Central memory CD4-positive, alpha-beta T cell (primary cell): ENCODE measurements at places on chromosomes 6 and 20.
A peak's percentile ranks its signal among the peaks of the same experiment; 100 is the strongest.

GRCh38 chr6:170093658-170094596 lies 197.0 kb downstream of the DLL1 start:
- no peak for DNase-seq

DNA sequence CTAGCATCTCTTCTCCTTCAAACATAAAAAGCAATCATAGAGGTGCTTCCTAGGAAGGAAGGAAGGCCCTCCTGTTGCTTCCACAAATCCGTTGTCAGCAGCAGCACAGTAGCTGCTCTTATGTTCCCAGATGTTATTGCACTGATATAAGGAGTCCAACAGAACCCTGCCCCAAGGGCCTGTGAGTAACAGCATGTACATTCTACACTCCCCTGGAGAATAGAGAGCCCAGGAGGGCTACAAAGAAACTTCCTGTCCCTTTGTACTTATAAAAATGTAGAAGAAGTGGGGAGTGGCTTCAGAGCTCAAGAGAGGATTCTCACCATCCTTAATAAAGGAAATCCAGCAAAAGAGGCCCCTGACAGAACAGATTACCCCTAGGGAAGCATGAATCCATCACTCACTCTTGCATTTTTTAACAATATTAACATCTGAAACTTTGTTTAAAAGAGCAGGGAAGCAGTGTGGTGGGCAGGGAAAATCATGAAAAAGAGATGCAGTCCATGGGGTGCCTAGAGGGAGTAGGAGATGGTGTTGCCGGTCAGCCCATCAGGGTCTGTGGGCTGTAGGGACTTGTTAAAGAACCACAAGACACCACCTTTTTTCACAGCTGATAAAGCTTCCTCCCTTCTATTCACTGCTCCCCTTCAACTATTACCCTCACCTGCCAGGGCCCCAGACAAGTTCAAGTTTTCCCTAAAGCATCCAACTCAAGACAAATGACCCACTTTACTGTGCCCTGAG lies 104.5 kb upstream of the ADGRF1 start:
- DNase-seq = no peak

DNA sequence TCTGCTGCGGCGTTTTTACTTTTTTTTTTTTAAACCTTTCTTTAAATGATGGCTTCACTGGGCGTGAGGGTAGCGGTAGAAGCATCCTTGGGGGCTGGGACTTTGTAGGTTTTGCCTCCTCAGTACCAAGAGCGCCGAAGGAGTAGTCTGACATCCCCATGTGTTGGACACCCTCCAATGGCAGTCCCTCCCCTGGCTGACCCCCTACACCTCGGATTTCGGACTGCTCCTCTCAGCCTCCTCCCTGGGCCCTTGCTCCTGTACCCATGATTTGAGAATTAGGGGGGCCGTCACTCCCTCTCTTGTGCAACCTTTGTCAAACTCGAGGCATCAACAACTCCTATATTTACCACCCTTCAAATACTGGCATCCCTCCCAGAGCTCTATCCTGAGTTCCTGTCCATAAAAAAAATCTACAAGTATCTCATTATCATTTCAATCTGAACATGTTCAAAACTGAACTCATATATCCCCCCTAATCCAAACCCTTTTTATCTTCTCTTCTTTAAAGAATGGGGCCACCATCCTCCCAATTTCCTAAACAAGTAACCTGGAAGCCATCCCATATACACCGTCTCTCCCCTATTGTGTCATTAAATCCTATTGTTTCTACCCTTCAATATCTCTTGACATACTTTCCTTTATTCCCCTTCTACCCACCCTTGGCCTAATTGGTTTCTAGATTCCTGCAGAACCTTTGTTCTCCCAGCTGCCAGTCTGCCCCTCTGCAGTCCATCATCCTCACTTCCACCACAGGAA lies 1.2 kb upstream of the ARFGEF3 start:
- DNase-seq = no peak

- no peak for DNase-seq
These were observed 13.3 kb upstream of the TREM2 start for GRCh38 chr6:41176189-41176588.

DNA sequence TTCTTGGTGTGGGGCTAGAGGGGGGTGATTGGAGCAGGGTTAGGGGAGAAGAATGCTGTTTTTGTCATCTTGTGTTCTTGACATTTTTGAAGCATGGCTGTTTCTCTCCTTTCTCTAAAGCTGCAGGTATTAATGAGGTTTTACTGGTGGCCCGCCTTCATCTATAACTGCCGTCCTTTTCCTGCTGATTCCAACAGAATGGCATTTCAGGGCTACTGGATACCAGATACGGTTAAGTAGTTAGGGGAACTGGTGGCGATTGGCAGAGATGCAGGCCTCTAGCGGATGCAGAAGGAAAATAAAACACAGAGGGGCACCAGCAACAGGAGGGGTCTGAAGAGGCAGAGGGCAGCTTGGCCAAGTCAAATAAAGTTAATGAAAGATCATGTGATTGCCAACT lies 89.7 kb upstream of the EEF1E1 start:
- no peak for DNase-seq

DNA sequence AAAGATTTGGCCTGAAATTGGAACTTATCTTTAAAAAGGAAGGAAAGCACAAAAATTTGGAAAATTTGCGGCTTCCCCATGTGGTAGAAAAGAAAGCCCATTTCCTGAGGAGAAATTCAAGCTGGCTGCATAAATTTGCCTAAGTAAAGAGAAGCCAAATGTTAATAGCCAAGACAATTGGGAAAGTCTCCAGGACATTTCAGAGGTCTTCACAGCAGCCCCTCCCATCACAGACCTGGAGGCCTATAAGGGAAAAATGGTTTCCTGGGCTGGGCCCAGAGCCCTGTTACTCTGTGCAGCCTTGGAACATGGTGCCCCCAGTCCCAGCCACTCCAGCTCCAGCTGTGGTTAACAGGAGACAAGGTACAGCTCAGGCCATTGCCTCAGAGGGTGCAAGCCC lies 736.5 kb downstream of the HACE1 start:
- no peak for DNase-seq

GRCh38 chr6:149938571-149939355 lies 3.1 kb upstream of the ULBP2 start:
- peak; percentile 76 for DNase-seq

- DNase-seq = no peak
These were observed 146.5 kb downstream of the EPHA7 start for GRCh38 chr6:93272896-93273295.

GRCh38 chr6:126199466-126199865 lies 140.4 kb upstream of the CENPW start:
- DNase-seq = no peak

GRCh38 chr20:33240923-33241322 lies 5.1 kb downstream of the BPIFA1 start:
- DNase-seq = no peak

- no peak for DNase-seq
These were observed 412.1 kb downstream of the QKI start for GRCh38 chr6:163826629-163827028.

- no peak for DNase-seq
These were observed 2.1 kb downstream of the NFYA start for GRCh38 chr6:41074692-41075436.

DNA sequence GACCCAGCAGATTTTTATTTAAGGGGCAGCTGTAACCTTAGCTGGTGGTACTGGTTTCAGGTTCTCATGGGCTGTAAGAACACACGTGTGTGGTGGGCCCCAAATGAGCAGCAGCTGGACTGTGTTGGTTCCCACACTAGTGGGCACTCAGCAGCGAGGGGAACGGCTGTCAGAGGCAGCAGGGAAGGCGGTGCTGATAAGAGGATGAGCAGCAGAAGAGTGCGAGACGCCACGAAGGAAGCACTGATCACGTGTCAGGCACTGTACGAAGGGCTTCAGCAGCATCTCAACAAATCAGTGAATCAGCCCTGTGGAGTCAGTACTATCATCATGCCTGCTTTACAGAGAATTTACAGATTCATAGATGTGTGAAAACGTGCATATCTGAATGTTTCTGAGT lies 41.0 kb upstream of the EMILIN3 start:
- DNase-seq = no peak

GRCh38 chr20:56843386-56843785 lies 214.3 kb downstream of the TFAP2C start:
- no peak for DNase-seq

GRCh38 chr6:165877192-165877591 lies 214.2 kb upstream of the PDE10A start:
- no peak for DNase-seq

DNA sequence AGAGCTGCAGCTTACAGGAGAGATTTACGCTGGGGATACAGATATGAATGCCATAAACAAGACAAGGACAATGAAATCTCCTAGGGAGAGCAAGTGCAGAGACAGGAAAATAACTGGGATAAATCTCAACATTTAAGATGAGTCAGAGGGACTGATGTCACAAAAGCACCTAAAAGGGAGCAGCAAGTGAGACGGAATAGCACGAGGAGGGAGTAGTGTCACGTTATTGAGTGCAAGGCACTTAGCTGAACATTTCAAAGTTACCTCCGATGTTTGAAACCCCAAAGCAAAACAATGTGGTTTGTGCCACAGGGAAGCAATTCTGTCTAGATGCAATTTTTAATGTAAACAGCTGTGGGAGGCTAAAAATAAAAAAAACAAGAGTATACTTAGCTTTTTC lies 1131.7 kb upstream of the EYS start:
- DNase-seq = no peak

- no peak for DNase-seq
These were observed 228.0 kb downstream of the DLL1 start for GRCh38 chr6:170062915-170063241.

DNA sequence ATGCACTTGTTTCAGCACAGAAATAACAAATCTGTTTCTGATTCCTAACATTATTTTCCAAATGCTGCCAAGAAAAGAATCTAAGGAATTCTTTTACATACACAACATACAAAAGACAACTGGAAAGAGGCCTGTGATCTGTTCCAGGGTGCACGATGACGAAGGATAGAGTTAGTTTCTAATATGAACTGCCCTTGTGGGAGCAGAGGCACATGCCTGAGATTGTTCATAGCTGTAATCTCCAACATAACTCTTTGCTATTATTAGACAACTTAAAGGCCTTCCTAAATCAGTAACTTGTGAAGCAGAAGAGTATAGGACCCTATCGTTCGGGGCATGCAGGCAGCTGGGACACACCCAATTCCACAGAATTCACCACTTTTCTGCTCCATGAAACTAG lies 41.2 kb upstream of the NHSL1 start:
- no peak for DNase-seq

DNA sequence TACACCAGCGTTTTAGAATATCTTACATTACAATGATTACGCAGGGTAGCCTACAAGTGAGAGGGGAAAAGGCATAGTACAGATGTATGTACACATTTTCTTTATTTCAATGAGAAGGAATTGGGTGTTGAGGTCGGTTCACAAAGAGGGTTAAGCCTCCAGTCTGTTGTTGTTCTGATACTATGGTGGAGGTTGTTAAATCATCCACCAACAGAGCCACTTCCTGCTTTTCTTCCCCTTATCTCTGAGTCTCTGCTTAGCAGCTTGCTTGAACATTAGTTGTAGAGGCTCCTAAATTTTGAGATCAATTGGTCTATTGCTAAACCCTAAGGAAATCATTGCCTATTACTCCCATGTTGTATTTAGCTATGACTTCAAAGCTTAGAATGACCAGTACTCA lies 7.3 kb downstream of the RGS17 start:
- no peak for DNase-seq

DNA sequence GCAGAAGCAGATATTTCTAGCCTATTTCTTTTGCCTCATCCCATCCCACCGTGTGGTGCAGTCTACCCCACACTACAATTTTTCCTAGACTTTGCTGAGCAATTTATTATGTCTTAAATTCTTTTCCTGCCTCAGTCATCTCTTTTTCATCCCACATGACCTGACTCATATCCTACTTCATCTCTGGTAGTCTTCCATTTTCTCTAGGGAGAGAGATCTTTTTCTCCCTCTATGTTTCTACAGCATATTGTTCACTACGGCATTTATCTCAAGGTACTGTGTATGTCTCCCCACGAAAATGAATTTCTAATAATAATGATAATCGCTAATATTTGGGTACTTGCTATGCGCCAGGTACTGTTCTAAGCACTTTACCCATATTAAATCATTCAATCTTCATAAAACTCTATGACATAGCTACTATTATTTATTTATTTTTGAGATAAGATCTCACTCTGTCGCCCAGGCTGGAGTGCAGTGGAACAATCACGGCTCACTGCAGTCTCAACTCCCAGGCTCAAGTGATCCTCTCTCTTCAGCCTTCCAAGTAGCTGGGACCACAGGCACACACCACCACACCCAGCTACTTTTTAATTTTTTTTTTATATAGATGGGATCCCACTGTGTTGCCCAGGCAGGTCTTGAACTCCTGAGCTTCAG lies 15.6 kb downstream of the PDSS2 start:
- DNase-seq = no peak

DNA sequence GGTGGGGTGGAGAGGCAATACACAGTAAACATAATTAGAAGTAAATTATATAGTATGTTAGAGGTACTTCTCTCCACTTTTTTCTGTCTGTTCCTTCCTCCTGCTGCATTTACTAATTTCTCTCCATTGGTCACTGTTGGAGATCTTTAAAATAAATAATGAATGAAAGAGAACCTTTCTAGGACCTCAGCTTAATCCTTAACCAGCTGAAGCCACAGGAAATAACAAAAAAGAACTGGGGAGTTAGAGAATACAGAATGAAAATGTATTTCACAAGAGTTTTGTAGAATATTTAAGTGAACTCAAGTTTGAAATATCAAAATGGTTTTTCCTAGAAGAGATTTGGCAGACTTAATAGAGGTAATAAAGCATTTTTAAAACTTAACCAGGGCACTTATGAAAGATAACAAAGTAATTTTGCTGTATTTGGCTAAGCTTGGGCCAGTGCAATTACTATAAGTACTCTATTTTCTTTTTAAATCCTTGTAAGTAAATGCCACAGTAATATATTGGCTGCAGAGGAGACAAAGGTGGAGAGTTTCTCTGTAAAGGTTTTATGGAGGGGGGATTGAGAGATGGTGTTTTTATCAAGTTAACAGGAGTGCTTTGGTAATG lies 405.0 kb downstream of the CDKAL1 start:
- no peak for DNase-seq

DNA sequence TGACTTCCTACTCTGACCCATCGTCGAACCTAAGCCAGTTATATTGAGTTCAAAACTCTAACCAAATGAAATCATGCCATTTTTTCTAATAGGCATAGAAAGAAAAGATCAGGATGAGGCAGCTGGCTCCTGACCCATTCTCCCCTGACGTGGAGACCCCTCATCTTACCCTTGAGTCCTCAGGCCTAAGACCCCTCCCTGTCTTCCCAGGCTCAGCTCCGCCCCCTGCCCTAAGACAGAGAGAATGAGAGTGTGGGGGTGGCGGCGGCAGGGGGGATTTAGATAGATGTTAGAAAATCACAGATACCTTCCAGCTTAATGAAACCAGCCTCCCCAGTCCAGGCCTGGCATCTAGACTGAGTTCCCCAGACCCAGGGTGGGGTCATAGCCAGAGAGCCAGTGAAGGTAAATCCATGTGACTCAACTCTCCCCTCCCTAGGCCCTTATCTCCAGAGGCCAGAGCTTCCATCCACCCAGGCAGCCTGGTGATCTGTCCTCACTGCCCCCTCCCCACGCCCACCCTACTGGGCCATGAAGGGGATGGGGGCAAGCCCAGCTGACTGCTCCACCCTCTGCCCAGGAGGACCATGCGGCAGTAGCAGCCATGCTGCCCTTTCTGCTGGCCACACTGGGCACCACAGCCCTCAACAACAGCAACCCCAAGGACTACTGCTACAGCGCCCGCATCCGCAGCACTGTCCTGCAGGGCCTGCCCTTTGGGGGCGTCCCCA lies 6.8 kb downstream of the TMEM63B start:
- no peak for DNase-seq

GRCh38 chr6:7134999-7135745 lies 27.4 kb downstream of the RREB1 start:
- no peak for DNase-seq

- DNase-seq = no peak
These were observed 312.9 kb downstream of the GJA1 start for GRCh38 chr6:121748376-121748775.

GRCh38 chr6:54193560-54193959 lies 82.3 kb downstream of the MLIP start:
- DNase-seq = no peak
